ENCODE measurements at places on chromosomes 7 and 10.

- no peak for DNase-seq
Observed at GRCh38 chr7:25659841-25660240, 431.6 kb upstream of the NPVF start.

DNA sequence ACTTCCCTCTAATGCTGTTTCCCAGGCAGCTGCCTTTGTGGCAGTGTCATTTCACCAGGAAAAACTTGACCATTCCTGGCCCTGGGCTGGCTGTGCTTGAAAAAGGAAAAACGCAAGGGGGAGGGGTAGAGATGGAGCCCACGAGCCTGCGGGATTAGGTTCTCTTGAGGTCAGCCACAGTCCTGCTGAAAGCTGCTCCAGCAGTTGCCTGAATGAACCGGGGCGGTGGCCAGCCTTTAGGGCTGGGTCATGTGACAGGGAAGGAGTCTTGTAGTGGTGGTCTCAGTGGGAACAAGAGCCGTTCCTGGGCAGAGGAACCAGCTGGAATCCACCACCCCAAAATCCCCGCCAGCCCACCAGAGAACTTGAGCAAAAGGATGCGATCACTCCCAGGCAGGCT, 51.2 kb upstream of the LRRC4 start:
- DNase-seq, result no peak

- no peak for DNase-seq
Observed at GRCh38 chr7:137816696-137817320, 30.0 kb downstream of the DGKI start.

GRCh38 chr7:14191686-14192098, 202.2 kb upstream of the ETV1 start:
- no peak for DNase-seq

DNA sequence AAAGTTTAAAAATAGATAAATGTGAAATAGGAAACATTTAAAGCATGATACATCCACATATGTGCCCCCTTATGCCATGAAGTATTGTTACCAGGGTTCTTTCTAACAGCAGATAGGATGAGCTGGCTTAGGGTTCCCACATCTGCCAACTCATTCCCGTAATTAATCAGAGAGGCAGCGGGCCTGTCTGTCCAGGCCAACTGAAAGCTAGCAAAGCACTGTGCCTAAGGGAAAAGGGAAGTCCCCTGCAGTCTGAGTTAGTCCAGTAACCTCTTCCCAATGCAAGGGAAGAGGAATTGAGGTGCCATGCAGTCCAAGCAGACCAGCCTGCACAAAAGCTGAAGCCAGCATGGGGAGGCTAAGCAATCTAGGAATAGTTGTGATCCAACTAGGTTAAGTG, 18.3 kb upstream of the ZC3HAV1L start:
- no peak for DNase-seq

DNA sequence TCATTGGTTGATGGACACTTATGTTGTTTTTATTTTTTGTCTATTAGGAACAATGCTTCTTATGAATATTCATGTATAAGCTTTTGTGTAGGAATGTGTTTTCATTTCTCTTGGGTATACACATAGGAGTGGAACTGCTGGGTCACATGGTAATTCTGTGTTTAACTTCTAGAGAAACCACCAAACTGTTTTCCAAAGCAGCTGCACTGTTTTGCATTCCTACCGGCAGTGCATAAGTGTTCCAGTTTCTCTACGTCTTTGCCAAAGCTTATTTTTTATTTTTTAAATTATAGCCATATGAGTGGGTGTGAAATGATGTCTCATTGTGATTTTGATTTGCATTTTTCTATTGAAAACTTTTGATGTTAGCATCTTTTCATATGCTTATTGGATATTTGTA, 51.3 kb downstream of the ADK start:
- no peak for DNase-seq

DNA sequence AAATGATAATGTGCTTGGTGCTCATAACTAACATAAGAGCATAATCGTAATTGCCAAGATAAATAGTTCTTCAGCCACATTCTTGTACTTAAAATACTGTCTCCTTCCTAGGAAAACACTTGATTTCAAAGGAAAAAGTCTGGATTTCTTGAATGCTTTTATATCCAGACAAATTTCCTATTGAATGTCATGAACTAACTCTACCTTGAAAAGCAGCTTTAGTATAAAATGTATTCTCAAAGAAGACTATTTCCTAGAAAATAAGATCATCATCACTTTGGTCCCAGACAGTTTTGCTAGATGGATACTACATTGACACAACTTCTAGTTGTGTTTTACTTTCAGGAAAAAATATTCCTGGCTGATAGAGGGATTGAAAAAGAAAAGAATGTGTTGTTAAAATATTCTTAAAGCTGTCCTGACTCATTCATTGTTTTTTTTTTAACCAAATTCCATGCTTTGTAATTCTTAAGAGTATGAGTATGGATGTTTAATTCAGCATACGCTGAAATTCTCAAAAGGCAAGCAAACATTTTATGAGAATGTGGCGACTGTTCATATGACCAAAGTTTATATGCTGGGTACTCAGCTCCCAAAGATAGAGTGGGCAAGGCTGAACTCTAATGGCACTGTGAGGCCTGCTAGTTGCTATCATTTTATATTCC, 106.1 kb downstream of the PPP1R3A start:
- no peak for DNase-seq

GRCh38 chr7:140625908-140626868, 14.4 kb downstream of the DENND2A start:
- no peak for DNase-seq

GRCh38 chr10:17354781-17355180, 99.6 kb downstream of the ST8SIA6 start:
- DNase-seq, result no peak

- DNase-seq, result no peak
Observed at GRCh38 chr10:130740166-130740565, 571.4 kb downstream of the TCERG1L start.

- DNase-seq, result no peak
Observed at GRCh38 chr7:137313201-137313600, 30.3 kb downstream of the PTN start.

GRCh38 chr7:75987805-75988567, 6.4 kb downstream of the TMEM120A start:
- DNase-seq, result no peak

DNA sequence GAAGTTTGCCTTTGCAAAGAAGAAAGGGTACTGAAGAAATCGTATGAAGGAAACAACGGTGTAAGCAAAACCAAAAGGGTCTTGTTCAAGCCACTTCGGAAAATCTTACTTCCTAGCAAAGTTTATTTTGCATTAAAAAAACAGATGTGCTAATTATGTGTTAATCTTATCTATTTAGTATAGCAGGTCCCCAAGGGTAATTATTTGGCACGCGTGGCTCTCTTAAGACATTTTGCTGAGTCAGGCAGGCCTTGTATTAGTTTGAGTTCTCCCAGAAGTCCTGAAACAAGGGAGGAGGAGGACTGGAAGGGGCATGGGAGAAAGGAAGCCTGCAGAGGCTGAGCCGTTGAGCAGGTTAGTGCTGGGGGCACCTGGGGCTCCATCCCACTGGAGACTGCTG, 44.9 kb downstream of the TMEM178B start:
- DNase-seq, result no peak

DNA sequence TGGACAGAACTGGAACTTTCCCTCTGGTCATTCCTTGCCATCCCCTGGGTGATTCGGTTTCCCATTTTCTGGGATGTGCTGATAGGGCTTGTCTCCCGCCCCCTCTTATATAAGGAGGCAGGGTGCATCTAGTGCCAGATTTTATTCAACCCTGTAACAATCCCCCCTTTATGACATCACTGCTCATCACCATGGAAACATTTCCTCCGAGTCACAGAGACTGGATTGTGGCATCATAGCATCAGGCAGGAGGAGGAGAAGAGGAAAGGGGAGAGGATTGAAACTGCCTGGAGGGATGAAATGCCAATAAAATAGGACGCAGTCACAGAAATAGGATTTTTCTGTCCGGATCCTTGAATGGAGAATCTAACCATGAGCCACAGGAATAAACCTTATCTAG, 25.0 kb downstream of the SORCS3 start:
- DNase-seq, result no peak

GRCh38 chr10:117132751-117133231, 5.3 kb downstream of the VAX1 start:
- no peak for DNase-seq

GRCh38 chr10:78211561-78212051, 177.9 kb downstream of the RPS24 start:
- peak; percentile 32 for DNase-seq

GRCh38 chr7:40327873-40328272, 193.1 kb downstream of the SUGCT start:
- no peak for DNase-seq

DNA sequence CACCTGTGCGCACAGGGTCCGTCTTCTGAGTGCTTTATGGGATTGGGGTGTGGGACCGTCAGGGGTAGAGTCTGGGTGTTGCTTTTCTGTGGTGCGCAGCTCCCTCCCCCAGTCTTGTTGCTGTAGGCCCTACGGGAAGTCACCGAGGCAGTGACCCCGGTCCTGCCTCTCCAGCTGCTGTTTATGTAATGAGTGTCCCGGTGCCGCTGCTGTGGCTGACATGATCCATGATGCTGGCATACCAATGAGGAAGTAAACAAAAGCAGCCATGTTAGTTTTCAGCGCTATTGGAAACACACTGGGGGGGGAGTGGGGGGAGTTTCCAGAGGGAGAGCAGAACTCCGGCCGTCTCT, 1.1 kb downstream of the TRIM8 start:
- peak; percentile 64 for DNase-seq

- DNase-seq, result no peak
Observed at GRCh38 chr10:47404446-47404845, 20.4 kb upstream of the ZNF488 start.

GRCh38 chr10:125775491-125776106, at the start of gene MMP21:
TSS of gene MMP21 (minus strand) at chr10:125775821. CDS start at chr10:125775821, 0 bp downstream.
- no peak for DNase-seq

GRCh38 chr7:105712877-105713276, 131.6 kb upstream of the EFCAB10 start:
- DNase-seq, result no peak

- DNase-seq, result no peak
Observed at GRCh38 chr7:137846549-137846826, 286 bp downstream of the DGKI start.

DNA sequence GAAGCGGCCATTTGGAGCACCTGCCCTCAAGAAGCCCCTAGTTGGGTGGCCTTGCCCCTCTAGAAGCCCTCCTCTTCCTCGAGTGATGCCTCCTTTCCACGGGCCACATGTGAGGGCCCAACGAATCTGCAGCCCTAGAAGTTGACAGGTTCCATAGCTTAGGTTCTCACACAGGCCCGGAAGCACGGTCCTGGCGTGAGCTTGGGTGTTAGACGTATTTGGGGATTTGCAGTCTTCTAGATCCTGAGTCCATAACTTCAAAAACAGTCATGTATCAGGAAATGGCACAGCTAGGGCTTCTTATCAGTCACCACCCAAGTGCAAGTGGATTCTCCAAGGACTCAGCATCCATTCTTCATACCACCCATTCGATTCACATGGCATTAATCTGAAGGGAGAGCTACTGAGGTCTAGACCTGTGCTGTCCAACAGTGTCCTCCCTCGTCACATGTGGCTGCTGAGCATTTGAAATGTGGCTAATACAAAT, 477 bp upstream of the FBXW4 start:
- DNase-seq, result peak; percentile 60
